Aorta (tissue), 5 donors: ENCODE measurements at places on chromosomes 2 and 18. TPM values are rescaled to one million over a fixed set of nuclear protein-coding genes. Genes with fewer than 3 reads are reported as not detected.

GRCh38 chr2:181984814-181985631 lies 630 bp upstream of the PPP1R1C start:
- no peaks in the 10 kb centered on the region for H3K27me3 ChIP-seq
- no peaks in the 10 kb centered on the region for H3K4me1 ChIP-seq
- no peak overlapping the region for H3K4me3 ChIP-seq
- DNase-seq: no peak
- peak overlapping the region; percentile 62 for H3K27ac ChIP-seq
- H3K36me3 ChIP-seq: no peaks in the 10 kb centered on the region

DNA sequence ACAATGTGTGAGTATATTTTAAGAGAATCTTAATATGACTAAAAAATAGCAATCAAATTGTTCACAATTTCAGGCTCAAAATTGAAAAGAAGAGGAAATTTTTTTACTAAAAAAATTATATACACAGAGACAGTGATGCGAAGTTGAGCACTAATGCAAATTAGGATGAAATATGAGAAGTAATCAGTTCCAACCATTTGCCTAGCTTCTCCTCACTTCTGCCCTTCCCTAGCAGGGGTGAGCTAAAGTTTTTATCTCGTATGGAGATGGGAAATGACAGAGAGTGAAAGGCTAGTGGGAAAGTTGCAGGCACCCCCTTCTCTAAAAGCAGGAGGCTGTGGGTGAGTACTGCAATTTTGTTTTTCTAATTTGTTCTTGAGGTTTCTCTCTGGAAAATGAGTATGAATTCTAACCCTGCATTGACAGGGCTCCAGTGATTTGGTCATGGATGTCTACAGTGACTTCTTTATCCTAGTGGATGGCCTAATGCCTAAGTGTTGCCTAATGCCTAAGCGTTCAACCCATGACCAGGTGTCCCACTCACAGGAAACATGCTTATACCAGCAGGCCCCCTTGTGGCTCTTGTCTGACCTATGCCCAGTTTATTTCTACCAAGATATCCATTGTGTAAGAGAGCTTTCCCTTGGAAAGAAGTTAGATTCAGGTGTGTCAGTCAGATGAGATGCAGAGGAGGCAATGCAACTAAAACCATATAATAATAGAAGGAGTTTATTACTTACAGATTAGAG lies 78.0 kb upstream of the HNMT start:
- DNase-seq: no peak
- no peaks in the 10 kb centered on the region for H3K4me1 ChIP-seq
- no peaks in the 10 kb centered on the region for H3K36me3 ChIP-seq
- no peak overlapping the region for H3K4me3 ChIP-seq

The WDSUB1 gene
- polyA plus RNA-seq: 7.5 TPM

DNA sequence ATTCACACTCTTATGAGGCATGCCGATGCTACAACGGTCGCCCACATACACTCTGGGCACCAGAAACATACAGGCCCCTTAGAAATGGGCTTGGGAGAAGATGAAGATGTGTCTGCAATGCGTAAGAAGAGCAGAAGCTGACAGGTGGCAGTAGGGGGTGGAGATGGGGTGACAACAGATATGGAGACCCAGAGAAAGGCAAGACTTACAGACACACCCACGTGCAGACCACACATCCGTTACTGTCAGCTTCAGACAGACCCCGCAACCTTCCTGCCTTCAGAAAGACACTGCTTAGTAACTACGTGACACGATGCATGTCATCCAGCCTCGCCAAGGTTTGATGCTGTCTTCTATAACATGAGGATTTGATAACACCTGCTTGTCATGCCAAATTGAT lies 89.5 kb downstream of the ZFP36L2 start:
- no peak for DNase-seq
- H3K4me1 ChIP-seq: no peaks in the 10 kb centered on the region
- no peak overlapping the region for H3K4me3 ChIP-seq
- no peaks in the 10 kb centered on the region for H3K36me3 ChIP-seq
- no peaks in the 10 kb centered on the region for H3K27me3 ChIP-seq
- no peak overlapping the region for H3K27ac ChIP-seq

DNA sequence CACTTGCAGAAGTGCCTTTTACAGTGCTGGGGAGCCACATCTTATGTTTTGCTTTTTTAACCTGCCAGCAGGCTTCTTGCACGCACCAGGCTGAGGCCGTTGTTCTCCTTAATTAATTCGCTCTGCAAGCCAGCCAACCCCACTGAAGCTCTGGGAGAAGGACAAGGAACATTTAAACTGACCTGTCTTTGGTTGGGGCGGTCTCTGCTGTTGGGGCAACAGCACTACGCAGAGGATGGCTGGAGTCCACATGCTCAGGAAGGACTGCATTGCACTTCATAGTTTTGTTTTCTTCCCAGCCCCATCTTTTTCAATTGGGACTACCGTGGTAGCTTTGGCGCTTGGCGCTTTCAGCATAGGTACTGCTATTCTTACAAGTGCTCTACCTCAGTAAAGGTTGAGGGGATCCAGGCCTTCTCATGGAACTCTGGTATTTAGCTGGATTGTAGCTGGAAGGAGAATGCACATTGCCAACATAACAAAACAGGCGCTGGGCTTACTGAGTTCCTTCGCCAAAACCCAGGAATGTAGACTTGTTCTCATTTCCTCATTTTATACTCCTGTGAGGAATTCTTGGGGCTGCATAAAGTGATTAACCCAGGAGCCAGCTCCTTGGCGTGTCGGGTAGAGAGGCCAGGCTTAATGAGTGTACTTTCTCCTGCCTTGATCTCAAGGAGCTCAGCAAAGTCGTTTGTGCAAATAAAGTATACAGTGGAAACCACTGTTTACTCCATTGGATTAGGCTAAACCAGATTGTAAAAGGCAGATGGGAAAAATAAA lies 146.2 kb downstream of the PRKCE start:
- H3K4me3 ChIP-seq: no peak overlapping the region
- no peaks in the 10 kb centered on the region for H3K4me1 ChIP-seq
- H3K27me3 ChIP-seq: no peaks in the 10 kb centered on the region
- no peaks in the 10 kb centered on the region for H3K36me3 ChIP-seq
- no peak overlapping the region for H3K27ac ChIP-seq

The FLACC1 gene
- 2.5 TPM for polyA plus RNA-seq

- H3K36me3 ChIP-seq: no peaks in the 10 kb centered on the region
- no peak overlapping the region for H3K4me3 ChIP-seq
- H3K27me3 ChIP-seq: no peaks in the 10 kb centered on the region
- H3K27ac ChIP-seq: no peak overlapping the region
- DNase-seq: no peak
Measured at GRCh38 chr2:234275515-234275914, 221.4 kb downstream of the ARL4C start.

DNA sequence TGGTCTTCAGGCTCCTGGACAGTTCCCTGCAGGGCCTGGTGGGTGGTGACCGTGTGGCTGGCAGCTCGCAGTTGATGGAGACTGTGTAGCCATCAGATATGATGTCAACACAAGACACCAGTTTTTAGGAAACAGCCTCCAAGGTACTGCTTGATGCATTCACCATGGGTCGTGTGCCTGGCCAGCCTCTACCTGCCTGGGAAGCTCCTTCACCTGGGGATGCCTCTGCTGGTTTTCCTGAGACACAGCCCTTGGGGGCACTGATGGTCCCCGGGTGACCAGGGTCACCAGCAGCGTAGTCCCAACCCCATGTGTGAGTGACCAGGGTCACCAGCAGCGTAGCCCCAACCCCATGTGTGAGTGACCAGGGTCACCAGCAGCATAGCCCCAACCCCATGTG lies 33.6 kb upstream of the KCNG2 start:
- DNase-seq: no peak
- H3K4me1 ChIP-seq: no peaks in the 10 kb centered on the region
- H3K27ac ChIP-seq: no peak overlapping the region
- no peak overlapping the region for H3K4me3 ChIP-seq
- no peaks in the 10 kb centered on the region for H3K27me3 ChIP-seq

- H3K4me3 ChIP-seq: no peak overlapping the region
- no peaks in the 10 kb centered on the region for H3K27me3 ChIP-seq
- H3K4me1 ChIP-seq: no peaks in the 10 kb centered on the region
- no peak overlapping the region for H3K27ac ChIP-seq
Measured at GRCh38 chr18:68509902-68510301, 205.0 kb downstream of the TMX3 start.

DNA sequence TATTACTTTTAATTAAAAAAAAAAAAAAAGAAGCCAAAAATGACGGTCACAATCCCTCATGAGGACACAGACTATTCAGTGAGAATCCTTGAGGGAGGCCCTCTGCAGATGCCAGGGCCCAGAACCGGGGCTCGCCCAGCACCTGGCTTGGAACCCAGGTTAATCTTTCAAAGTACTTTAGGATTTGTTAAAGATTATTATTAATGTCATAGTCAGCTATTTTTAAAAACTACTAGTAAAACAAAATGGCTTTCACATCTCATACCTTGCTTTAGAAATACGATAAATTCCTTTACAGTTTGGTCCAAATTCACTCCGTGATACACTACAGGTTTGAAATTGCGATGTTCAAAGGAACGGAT lies 27.1 kb downstream of the C2orf76 start:
- no peaks in the 10 kb centered on the region for H3K36me3 ChIP-seq
- H3K27me3 ChIP-seq: no peaks in the 10 kb centered on the region
- no peak for DNase-seq
- no peak overlapping the region for H3K27ac ChIP-seq
- H3K4me3 ChIP-seq: no peak overlapping the region

- H3K4me3 ChIP-seq: no peak overlapping the region
- no peaks in the 10 kb centered on the region for H3K4me1 ChIP-seq
- H3K27me3 ChIP-seq: no peaks in the 10 kb centered on the region
- no peak overlapping the region for H3K27ac ChIP-seq
- H3K36me3 ChIP-seq: no peaks in the 10 kb centered on the region
Measured at GRCh38 chr2:223095207-223095606, 43.2 kb downstream of the KCNE4 start.

DNA sequence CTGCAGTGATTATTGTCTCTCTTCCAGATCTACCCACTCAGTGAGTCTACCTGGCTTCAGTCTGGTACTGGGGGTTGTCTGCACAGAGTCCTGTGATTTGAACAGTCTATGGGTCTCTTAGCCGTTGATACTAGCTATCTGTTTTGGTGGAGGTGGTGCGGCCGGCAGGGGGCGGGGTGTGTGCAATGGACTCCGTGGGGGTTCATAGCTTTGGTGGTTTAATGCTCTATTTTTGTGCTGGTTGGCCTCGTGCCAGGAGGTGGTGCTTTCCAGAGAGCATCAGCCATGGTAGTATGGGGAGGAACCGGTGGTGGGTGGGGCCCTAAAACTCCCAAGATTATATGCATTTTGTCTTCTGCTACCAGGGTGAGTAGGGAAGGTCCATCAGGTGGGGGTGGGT lies 1120.1 kb upstream of the FAM98A start:
- no peak for DNase-seq
- H3K36me3 ChIP-seq: no peaks in the 10 kb centered on the region
- no peak overlapping the region for H3K4me3 ChIP-seq

The MROH2A gene
- not detected for polyA plus RNA-seq

The ASB18 gene
- polyA plus RNA-seq: not detected

The AOX1 gene
- polyA plus RNA-seq: 6.9 TPM

DNA sequence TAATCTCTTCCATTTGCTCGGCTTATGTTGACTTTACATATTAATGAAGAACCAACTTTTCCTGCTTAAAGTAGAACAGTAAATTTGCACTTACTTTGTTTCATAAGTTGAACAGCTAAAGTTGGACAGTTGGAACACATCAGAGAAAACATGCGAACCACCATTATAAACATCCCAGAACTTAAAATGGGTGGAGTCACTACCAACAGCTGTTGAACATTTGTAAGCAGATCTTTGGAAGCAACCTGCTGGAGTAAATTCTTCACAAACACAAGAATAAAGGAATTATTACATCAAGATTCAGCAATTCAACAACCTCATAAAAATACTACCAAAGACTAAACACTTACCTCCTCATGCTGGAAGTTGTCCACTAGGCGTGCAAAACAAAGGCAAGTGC lies 96.4 kb upstream of the DNER start:
- H3K36me3 ChIP-seq: no peaks in the 10 kb centered on the region
- peaks cover 6% of the 10 kb centered on the region for H3K4me1 ChIP-seq
- H3K4me3 ChIP-seq: no peak overlapping the region

The ABCA12 gene
- not detected for polyA plus RNA-seq

DNA sequence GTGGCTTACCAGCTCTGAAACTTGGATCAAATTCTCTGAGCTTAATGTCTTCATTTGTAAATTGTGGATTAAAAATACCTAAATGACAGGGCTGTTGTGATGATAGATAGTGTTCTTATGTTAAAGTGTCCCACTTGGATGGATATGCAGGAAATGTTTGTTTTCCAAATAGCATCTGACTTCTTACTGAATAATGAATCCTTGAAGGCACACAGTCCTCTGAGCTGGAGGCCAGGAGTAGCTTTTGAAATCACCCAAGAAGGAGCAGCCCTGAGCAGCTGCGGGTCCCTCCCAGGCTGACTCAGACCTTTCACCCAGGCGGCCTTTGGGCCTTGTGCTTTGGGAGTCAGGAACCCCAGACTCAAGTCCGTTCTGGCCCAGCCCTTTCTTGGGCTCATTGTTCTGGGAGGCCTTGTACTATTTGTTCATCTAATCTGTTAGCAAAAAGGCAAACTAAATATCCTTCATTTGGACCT lies 173.0 kb upstream of the GATA6 start:
- H3K27me3 ChIP-seq: no peaks in the 10 kb centered on the region
- no peaks in the 10 kb centered on the region for H3K36me3 ChIP-seq
- H3K4me3 ChIP-seq: no peak overlapping the region
- DNase-seq: no peak
